ENCODE measurements at places on chromosomes 11 and 22.

DNA sequence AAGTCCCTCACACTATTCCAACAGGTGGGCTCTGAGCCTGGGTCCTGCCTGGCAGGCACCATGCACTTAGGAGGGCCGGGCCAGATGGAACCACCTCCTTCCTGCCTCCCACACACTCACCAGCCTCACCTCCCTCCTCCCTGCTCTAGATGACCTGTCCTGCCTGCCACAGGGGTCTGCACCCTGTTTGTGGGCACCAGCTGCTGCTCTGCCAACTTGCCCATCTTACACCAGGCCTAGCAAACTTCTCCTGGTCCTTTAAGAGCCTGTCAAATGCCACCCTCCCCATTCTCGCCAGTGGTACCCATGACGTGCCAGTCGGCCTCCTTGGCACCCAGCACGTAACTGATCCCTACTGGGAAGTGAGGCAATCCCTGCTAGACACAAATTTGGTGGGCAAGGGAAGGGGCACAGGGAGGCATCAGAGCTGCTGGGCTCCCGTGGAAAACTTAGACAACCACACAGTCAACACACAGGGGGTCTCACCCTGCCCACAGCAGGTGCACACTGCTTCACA is 3.1 kb downstream of the MOB2 start:
- DNase-seq = no peak

DNA sequence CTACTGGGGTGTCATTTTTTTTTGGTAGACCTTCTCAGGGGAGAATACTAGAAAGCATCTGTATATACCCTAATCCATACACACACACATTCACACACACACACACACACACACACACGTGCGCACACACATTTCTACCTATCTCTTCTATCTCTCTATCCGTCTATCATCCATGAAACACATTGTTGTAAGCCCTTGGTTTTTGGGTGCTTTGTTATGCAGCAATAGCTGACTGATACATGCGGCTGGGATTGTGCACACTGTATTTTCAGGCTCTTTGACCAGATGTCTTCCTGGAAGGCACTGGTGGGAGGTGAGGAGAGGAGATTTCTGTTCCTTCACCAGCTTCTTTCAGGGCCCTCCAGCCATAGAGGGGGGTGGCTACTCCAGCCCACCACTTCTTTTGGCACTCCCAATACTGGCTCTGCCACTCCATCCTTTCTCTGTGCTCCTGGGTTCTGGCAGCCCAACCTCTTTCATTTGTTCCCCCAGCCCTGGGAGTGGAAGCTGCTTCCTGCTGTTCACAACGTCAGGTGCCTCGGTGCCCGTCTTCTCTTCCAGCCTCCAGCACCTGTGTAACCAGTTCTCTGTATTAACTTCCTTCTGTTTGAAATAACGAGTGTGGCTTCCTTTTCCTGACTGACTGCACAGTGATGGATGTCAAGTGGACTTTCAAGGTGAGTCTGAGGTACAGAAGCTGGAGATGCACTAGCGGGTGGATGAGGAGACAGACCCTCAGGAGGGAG is 12.4 kb upstream of the MUC2 start:
- DNase-seq = no peak

DNA sequence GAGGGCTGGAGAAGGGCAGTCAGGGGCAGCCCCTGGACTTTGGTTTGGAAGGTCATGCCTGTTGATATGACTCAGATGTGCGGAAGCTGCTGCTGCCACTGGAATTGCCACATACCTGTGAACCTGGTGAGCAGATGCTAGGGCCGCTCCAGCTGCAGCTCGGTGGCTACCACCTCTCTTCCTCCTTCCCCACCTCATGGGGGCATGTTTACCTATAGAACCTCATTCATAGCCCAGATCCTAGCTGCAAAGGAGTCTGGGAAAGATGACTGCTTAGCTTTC is 17.5 kb upstream of the TSPAN18 start:
- no peak for DNase-seq

DNA sequence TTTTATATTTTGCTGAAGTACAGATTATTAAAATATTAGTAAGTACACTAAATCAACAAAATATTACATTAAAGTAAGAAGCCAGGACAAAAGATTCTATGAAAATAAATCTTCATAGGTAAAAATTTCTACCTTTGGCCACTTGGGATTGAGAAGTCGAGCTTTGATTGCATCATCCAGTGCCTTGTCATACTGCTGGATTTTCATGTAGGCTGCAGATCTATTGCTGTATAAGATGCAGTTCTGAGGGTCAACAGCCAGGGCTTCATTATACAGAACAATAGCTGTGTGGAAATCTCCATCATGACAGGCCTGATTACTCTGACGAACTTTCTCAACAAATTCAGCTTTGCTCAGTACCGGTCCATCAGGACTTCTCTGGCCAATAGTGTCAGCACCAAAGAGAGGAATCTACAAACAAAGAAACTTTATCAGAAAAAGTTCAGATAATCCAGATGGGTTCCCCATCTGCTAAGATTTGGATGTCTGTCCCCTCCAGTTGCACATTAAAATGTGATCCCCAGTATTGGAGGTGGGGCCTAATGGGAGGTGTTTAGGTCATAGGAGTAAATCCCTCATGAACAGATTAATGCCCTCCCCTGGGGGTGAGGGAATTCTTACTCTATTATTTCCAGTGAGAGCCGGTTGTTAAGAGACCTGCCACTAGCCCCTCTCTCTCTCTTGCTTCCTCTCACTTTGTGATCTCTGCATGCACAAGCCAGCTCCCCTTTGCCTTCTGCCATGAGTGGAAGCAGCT is 50.0 kb downstream of the TTC28 start:
- no peak for DNase-seq

DNA sequence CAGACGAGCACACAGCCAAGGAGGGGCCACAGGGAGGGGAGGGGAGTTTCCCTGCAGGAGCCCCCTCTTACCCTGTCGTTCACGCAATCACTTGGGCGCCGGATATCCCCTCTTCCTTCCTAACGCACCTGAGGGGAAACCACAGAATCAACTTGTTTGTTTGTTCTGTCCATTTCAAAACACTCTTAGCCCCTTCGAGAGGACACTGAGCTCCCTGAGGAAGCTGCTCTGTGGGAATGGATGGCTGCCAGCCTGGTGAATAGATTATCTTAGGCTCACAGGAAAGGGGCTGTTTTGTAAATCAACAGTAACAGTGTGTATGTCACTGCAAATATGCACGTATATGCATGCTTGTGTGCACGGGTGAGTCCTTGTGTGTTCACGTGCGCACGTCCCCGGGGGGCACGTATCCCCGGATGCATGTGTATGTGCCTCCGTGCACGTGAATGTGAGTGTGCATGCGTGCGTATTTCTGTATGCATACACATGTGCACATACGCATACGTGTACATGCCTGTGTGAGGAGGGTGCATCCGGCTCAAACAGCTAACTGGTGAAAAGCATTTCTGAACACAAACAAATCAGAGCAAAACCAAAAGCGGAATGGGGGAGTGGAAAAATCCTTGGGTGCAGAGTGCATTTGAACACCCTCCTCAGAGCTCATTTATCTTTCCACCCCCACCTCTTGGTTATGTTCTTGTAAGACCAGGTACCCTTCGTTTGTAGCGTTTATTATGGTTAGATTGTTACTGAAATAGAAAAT is 7.2 kb downstream of the ARSA start:
- peak; percentile 9 for DNase-seq

DNA sequence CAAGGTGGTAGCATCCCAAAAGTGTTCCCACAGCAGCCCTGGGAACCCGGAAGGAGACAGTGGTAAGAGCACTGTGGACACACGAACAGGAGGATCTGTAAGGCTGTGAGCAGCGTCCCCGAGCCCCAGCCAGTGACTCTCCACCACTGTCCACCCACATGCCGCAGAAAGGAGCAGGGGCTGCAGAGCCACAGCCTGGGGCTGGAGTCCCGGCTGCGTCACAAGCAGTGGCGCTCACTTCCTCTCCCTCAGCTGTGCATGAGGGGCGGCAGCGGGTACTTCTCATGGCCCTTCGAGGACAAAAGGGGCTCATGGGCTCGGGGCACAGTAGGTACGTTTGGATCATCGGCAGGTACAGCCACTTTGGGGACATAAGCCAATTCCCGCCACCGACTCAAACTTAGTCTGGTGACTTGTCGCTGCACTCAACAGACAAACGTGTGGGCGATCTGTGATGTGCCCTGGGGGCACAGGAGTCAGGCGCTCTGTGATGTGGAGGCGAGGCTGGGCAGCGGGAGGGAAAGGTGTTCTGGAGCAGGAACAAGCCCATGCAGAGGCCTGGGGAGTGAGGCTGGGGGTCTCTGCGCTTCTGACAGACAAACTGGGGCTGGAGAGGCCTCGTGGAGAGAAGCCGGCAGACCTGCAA is 68.5 kb downstream of the SCUBE1 start:
- peak; percentile 43 for DNase-seq

- no peak for DNase-seq
These were observed 816 bp upstream of the PLEKHA7 start for GRCh38 chr11:17014833-17015626.

- peak; percentile 58 for DNase-seq
These were observed 64.3 kb upstream of the PPARA start for GRCh38 chr22:46085828-46086576.

GRCh38 chr22:37776639-37777005 is 31.1 kb upstream of the GCAT start:
- no peak for DNase-seq

DNA sequence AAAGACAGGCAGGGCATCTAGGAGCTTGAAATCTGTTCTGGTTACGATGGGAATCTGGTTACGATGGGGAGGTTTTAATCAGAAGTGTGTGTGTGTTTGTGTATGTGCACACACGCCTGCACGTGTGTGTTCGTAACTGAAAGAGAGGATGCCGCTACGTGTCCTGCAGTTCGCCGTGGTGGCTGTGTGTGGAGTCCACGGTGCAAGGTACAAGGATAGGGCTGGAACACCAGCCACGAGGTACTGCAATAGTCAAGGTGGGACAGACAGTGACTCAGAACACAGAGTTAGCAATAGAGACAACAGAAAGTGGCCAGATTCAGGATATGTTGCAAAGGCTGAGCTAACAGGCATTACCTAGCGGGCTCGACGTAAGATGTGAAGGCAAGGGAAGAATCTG is 46.7 kb downstream of the IGSF9B start:
- no peak for DNase-seq

GRCh38 chr11:13216019-13216710 is 61.4 kb upstream of the BMAL1 start:
- DNase-seq = peak; percentile 98

- DNase-seq = no peak
These were observed 80.8 kb downstream of the ST3GAL4 start for GRCh38 chr11:126436209-126436755.

GRCh38 chr11:62479631-62480201 is 60.9 kb downstream of the SCGB1A1 start:
- no peak for DNase-seq

- DNase-seq = no peak
These were observed 5.5 kb downstream of the IL17REL start for GRCh38 chr22:50007057-50007511.

DNA sequence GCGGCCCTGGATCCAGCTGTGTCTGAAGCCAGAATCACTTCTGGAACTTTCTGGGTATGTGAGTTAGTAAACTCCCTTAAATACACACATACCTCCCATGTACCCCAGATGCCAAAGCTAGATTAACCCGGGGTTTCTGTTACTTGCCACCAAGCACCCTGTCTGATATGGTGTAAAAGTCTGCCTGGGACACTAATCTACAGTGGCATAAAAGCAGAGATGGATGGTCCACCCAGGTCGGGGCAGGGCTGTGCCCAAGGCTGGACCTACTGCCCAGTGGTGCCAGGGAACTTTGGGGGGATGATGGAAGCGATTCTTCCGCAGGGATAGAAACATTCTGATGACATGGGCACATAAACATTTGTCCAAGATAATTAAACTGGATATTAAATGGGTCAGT is 12.7 kb downstream of the MRGPRF start:
- DNase-seq = no peak

DNA sequence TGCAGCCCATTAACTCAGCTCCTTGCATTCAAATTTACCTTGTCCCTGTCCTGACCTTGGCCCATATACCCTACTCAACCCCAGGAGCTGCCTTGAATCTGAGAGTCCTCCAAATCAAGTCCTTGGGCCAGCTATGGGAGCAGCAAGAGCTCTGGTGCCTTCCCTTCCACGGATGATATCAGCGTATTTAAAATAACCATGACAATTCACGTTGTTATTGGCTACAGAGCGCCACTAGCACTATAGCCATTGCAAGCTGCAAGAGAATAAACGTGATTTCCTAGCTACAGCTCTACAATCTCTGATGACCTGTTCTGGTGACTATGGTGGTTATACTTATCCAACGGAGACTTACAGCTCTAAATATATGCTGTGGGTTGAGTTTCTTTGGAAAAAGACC is 357.8 kb downstream of the LARGE1 start:
- no peak for DNase-seq
